ENCODE measurements at places on chromosomes 16 and 17. TPM values are rescaled to one million over a fixed set of nuclear protein-coding genes. Genes with fewer than 3 reads are reported as not detected.

DNA sequence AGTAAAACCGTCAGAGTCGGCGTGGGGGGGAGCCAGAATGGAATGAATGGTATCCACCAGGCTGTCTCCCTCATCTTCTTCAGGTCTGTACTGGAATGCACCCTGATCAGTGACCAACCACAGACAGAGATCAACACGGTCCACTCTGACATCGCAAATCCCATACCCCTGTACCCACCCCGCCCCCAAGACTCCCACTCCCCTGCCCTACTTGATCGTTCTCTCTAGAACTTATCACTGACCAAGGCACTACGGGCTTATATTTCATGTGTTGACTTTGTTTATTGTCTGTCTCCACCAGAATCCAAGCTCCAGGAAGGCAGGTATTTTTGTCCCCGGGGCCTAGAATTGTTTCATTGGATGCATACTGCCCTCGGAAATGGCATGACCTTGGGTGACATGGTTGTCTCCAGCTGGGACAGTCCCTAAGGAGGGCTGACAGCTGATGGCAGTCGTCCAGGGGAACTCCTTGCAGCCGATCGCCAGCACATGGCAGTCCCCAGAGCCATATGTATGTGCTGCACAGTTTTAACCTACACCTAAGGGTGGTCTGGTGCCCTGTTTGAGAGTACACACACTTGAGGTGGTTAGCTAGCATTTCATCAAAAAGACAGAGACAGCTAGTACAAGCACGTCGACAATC lies 526 bp upstream of the MFSD6L start:
- H3K4me1 ChIP-seq: peaks cover 8% of the 10 kb centered on the region
- DNase-seq: no peak
- H3K36me3 ChIP-seq: no peaks in the 10 kb centered on the region

- H3K4me1 ChIP-seq: peaks cover 15% of the 10 kb centered on the region
- H3K36me3 ChIP-seq: no peaks in the 10 kb centered on the region
- H3K27ac ChIP-seq: no peak overlapping the region
- no peak for DNase-seq
- no peak overlapping the region for H3K4me3 ChIP-seq
- peaks cover 23% of the 10 kb centered on the region for H3K27me3 ChIP-seq
Measured at GRCh38 chr17:83073389-83074063, 5.9 kb upstream of the METRNL start.

- no peak for DNase-seq
- no peak overlapping the region for H3K4me3 ChIP-seq
- peaks cover 11% of the 10 kb centered on the region for H3K27me3 ChIP-seq
- H3K4me1 ChIP-seq: peaks cover 5% of the 10 kb centered on the region
- no peak overlapping the region for H3K27ac ChIP-seq
Measured at GRCh38 chr17:61570118-61570517, 20.9 kb downstream of the NACA2 start.

GRCh38 chr17:56593086-56593645 lies 333 bp upstream of the NOG start:
- H3K27ac ChIP-seq: peak overlapping the region; percentile 43
- peak overlapping the region; percentile 89 for H3K4me3 ChIP-seq
- DNase-seq: peak; percentile 76
- H3K4me1 ChIP-seq: peaks cover 11% of the 10 kb centered on the region
- H3K36me3 ChIP-seq: no peaks in the 10 kb centered on the region
- H3K27me3 ChIP-seq: peaks cover 67% of the 10 kb centered on the region

DNA sequence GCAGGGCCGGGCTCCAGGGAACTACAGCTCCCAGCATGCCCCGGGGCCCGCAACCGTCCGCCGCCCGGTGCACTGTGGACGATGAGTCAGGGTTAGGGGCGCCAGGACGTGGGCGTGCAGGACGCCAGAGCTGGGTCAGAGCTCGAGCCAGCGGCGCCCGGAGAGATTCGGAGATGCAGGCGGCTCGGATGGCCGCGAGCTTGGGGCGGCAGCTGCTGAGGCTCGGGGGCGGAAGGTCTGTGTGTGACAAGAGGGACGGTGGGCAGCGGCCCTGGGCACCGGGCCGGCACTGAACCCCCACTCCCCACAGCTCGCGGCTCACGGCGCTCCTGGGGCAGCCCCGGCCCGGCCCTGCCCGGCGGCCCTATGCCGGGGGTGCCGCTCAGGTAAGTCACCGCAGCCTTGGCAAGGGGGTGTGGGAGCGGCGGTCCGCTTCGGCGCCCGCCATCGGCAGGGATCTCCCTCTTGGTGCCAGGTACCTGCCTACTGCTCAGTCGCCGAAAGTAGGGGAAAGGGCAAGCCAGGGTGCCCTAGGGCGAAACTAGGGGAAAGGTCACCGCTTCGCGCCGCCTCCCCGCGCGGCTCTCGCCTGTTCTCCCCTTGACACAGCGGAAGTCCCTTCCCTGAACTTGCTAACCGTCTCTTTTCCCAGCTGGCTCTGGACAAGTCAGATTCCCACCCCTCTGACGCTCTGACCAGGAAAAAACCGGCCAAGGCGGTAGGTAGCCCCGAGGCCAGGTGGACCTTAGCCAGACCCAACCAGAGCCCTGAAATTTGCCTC lies at the start of the genes ACADVL and DLG4:
Gene ACADVL, plus strand, starts transcription at position 127 of the 781 bp plus-strand sequence. Its CDS starts 47 bp downstream, at position 174.
Gene DLG4, minus strand, starts transcription at position 25 of the 781 bp plus-strand sequence.
- peaks cover 42% of the 10 kb centered on the region for H3K4me1 ChIP-seq
- H3K4me3 ChIP-seq: peak within 1 kb of the TSS; percentile 97

DNA sequence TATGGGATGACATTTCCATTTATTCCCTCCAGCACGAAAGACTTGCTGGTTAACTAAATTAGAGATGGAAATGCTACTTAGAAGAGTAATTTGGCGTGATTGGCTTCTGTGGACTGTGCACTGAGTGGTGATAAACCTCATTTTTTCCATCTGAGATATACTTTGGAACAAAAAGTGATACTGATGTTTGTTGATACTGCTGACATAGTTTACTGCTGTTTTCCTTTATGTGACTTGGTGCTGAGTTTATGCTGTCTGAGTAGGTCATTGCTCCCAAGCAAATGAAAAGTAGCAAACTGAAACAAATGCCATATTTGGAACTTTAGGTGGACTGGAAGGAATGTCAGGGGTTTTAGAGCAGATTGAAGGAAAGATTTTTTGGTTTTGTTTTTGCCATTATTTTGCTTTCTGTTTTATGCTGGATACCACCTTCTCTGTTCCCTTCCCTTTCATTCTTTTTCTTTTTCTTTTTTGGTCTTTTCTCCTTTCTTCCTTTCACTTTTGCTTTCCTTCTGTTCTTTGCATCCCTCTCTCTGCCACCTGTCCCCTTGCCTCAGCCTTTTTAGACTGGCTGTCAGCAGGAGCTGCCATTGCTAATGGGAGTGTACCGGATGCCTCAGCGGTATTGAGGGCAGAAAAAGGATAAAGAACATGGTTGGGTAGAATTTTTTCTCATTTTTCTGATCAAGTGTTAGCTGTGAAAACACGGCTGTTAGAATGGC lies 41.8 kb downstream of the NUP93 start:
- no peaks in the 10 kb centered on the region for H3K36me3 ChIP-seq
- H3K4me1 ChIP-seq: peaks cover 36% of the 10 kb centered on the region
- peak overlapping the region; percentile 13 for H3K27ac ChIP-seq
- DNase-seq: no peak
- H3K4me3 ChIP-seq: no peak overlapping the region
- H3K27me3 ChIP-seq: no peaks in the 10 kb centered on the region

- peaks cover 56% of the 10 kb centered on the region for H3K4me1 ChIP-seq
- no peak for DNase-seq
- H3K36me3 ChIP-seq: no peaks in the 10 kb centered on the region
Measured at GRCh38 chr17:77436058-77436442, 295.3 kb downstream of the SEC14L1 start.

The IRX5 gene
- 29.1 TPM for total RNA-seq

GRCh38 chr17:6140188-6140587 lies 70.0 kb downstream of the WSCD1 start:
- no peak overlapping the region for H3K27ac ChIP-seq
- no peaks in the 10 kb centered on the region for H3K4me1 ChIP-seq
- H3K36me3 ChIP-seq: no peaks in the 10 kb centered on the region
- DNase-seq: no peak
- no peak overlapping the region for H3K4me3 ChIP-seq

DNA sequence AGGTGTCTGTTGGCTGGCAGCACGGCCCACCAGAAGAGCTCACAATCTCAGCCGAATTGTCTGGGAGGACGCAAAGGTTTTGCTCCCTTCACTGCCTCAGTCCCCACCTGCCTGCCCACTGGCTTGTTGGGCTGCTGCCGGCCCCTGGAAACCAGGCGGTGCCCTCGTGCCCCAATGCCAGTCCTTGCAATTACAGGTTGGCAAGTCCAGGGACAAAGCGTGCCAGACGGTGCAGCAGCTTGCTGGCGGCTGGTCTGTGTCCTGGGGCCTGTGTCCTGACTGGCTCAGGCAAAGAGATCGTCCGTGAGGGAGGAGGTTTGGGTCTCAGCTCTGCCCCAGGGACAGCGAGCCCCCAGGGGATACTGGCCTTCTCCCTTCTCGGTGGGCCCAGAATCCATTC lies 24.6 kb upstream of the SPNS2 start:
- H3K27ac ChIP-seq: no peak overlapping the region
- H3K4me1 ChIP-seq: peaks cover 8% of the 10 kb centered on the region
- H3K4me3 ChIP-seq: no peak overlapping the region
- H3K36me3 ChIP-seq: no peaks in the 10 kb centered on the region
- H3K27me3 ChIP-seq: no peaks in the 10 kb centered on the region

DNA sequence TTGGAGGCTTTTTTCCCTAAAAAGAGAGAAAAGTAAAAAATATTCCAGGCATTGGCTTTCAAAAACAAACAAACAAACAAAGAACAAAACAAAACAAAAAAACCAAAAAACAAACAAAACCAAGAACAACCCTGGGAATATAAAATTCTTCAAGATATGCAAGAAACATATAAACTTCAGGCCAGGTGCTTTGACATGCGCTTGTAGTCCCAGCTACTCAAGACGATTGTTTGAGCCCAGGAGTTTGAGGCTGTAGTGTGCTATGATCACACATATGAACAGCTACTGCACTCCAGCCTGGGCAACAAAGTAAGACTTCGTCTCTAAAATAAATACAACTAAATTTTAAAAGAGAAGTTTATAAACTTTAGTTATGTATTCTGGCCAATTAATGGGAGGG lies 52.5 kb upstream of the TEX2 start:
- H3K4me3 ChIP-seq: no peak overlapping the region
- H3K27me3 ChIP-seq: no peaks in the 10 kb centered on the region
- no peak overlapping the region for H3K27ac ChIP-seq
- no peaks in the 10 kb centered on the region for H3K4me1 ChIP-seq
- no peaks in the 10 kb centered on the region for H3K36me3 ChIP-seq

The SP6 gene
- total RNA-seq: 75.1 TPM

- no peaks in the 10 kb centered on the region for H3K36me3 ChIP-seq
- H3K4me1 ChIP-seq: no peaks in the 10 kb centered on the region
- H3K27ac ChIP-seq: no peak overlapping the region
- DNase-seq: no peak
Measured at GRCh38 chr17:16817201-16817600, 127.2 kb downstream of the CCDC144A start.

The TLCD1 gene
- total RNA-seq: 18.6 TPM

- no peak overlapping the region for H3K27ac ChIP-seq
- H3K4me3 ChIP-seq: no peak overlapping the region
- no peaks in the 10 kb centered on the region for H3K36me3 ChIP-seq
- no peak for DNase-seq
- H3K27me3 ChIP-seq: peaks cover 3% of the 10 kb centered on the region
Measured at GRCh38 chr16:66223176-66223780, 143.2 kb upstream of the CDH5 start.

The DNAH9 gene
- 6.2 TPM for total RNA-seq

GRCh38 chr16:75550211-75550662 lies 5.8 kb downstream of the TMEM231 start:
- H3K27ac ChIP-seq: no peak overlapping the region
- H3K4me3 ChIP-seq: no peak overlapping the region
- no peaks in the 10 kb centered on the region for H3K36me3 ChIP-seq

The CTRB2 gene
- total RNA-seq: not detected

The TOM1L1 gene
- total RNA-seq: 46.7 TPM

Measured in type B pancreatic cell (in vitro differentiated cells).